ENCODE measurements at places on chromosomes 5 and 9.

- no peak for DNase-seq
These were observed 352.7 kb downstream of the EBF1 start for GRCh38 chr5:158746979-158747378.

GRCh38 chr9:13750061-13750460, 470.6 kb upstream of the MPDZ start:
- DNase-seq = no peak

- DNase-seq = no peak
These were observed 19.5 kb downstream of the ERAP1 start for GRCh38 chr5:96788112-96788749.

GRCh38 chr5:117487556-117487955, 912.9 kb upstream of the SEMA6A start:
- DNase-seq = no peak

GRCh38 chr9:1536522-1537170, 478.5 kb upstream of the SMARCA2 start:
- DNase-seq = no peak

DNA sequence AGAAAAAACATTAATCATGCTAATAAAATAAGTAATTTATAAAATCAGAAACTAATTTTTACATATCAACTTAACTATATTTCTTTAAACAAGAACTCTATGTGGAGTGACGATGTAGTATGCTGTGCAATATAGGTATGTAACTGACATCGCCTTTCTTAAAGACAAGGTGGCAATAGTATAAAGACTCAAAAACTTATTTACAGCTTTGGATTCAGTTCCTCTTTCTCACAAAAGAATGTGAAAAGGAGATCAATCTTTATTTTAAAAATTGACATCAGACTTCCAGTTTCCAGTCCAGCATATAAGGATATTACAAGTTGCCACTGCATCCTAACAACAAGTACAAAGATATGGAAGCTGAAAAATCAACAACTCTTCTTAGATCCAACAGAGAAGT, 260.3 kb downstream of the TRIM36 start:
- no peak for DNase-seq

GRCh38 chr5:150522504-150523414, 14.8 kb downstream of the NDST1 start:
- DNase-seq = no peak
